ENCODE measurements at places on chromosomes 6 and 20.

DNA sequence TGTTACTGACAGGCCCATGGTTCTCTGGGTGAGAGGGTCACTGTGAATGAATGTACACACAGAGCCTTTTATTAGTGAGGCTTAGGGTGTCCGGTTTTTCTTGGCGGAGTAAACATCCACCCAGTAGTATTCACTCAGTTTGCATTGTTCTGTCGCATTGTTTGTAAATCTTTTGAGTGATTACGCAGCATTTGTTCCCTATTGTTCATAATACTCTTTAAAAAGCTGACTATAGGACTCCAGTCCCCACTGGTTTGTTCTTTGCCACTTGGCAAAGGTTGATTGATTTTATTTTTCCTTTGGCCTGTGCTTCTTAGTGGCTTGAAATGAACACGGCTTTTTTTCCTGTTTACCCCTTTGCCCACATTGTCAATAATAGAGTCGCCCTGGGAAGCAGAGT is 130.1 kb upstream of the ESR1 start:
- no peak for DNase-seq

DNA sequence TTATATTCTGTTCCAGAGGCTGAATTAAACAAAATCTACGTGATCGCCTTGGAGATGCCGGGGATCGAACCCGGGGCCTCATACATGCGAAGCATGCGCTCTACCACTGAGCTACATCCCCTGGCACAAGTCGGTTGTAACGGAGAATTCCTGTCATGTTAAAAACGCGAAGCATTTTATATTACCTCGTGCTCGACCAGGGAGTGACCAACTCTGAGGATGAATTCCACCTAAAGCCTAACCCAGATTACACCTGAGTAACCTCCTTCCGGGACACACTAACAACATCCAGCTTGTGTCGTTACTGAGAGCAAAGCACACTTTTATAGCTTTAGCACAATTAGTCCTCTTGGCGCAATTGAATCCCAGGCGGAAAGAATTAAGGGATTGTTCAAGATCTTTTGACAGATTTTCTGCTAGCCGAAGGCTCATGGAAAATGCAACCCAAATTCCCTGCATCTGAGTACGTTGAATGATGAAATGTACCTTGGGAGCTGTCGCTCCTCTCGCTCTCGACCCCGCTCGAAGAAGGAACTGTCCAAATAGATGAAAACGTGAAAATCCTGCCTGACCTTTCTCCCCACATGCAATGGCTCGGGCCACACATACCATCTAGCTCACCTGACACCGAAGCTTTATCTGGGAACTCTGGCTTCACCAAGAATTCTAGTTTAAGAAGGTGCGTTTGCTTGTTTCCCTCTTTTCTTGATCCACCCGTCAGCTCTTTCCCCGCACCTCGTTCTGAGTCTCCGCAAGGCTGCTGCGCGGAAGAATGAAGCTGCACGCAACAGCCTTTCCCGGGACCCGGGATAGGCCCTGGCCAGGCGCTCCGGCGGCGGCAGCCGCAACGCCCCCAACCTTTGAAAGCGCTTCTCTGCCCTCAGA is 148.3 kb downstream of the GPX5 start:
- no peak for DNase-seq

DNA sequence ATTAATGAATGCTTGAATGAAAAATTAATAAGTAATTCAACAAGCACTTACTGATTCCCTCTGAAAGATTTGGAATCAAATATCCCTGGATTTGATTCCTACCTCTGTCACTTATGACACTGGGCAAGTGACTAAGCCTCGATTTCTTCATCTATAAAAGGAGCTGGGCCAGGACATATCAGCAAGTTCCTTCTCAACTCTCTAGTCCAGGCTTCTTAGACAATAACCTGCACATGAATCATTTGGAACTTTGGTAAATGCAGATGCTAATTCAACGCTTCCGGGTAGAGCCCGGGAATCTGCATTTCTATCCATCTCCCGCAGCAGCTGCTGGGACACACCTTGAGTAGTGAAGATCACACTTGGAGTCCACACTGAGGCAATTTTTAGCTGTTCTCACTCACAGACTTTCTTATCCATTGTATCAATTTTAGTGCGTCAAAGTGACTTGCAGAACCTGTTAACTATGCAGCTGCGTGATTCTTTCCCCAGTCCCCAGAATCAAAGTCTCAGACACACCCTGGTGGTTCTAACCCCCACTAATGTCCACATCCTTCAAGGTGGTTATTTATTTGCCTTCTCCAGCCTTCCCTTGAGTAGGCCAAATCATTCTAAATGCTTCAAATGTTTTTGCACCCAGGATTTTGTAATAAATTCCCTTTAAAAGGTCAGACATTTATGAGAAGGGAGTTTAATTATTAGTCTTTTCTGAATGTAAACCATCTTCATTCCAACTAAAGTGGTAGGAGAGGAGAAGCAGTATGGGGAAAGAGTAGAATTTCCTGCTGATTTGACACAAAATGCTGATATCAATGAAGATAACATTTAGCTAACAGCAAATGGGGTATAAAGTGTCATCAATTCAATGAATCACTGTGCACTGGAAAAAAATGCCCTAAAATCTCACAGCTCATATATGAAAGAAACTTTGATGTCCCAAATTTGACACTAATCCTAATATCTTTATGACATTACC is 26.0 kb upstream of the CCND3 start:
- DNase-seq, result no peak

DNA sequence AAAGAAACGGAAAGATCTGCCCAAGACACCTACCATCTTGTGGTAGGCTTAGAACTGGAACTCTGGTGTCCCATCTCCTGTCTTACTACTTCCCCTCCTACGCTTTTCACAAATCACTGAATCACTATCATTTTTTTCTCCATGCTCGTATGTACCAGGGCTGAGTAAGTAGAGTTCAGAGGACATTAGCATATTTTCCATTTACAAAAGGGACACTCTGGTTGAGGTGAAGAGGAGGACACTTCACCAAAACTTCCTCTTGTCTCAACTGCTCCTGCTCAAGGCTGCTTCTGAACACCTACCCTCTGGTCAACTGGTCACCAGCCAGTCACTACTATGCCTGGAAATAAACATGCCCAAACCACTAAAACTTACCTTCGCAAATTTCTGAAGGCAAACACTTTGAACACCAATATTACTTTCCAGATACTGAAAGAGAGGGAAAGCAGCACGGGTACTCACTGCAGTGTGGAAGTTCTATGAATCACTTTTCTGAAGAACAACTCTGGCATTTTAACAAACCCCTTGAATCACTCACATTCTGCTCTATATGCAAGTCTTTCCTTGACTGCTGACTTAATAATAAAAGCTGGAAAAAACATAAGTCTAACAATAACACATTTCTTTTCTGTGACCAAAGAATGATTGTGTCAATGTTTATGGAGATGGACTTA is 123.3 kb downstream of the INSM1 start:
- DNase-seq, result no peak

DNA sequence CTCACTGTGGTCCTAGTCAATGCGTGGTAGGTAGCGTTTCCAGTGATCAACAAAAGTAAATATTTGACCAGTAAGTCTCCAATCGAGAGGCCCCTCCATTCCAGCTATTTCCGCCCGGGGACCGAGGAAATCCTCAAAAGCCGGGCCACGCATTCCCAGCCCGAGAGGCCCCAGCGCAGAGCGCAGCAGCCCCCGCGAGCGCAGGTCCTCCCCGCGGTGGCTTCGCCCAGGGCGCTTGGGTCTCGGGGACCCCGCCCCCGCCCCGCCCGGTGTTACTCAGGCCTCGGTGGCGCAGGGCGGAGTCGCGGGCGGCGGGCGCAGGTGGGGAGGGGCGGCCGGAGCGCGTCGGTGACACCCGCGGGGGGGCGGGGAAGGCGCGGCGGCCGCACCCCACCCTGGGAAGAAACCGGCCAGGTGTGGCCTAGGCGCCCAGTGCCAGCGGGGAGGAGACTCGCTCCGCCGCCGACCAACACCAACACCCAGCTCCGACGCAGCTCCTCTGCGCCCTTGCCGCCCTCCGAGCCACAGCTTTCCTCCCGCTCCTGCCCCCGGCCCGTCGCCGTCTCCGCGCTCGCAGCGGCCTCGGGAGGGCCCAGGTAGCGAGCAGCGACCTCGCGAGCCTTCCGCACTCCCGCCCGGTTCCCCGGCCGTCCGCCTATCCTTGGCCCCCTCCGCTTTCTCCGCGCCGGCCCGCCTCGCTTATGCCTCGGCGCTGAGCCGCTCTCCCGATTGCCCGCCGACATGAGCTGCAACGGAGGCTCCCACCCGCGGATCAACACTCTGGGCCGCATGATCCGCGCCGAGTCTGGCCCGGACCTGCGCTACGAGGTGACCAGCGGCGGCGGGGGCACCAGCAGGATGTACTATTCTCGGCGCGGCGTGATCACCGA is at the start of gene DSP:
TSS of gene DSP (plus strand) at position 497 of the 890 bp plus-strand sequence. CDS start at position 742, 245 bp downstream.
- DNase-seq, result no peak

Measured in activated CD8-positive, alpha-beta memory T cell treated with anti-CD3 and anti-CD28 coated beads for 1 hour (primary cell).